ENCODE measurements at places on chromosomes 1 and 21.

GRCh38 chr1:31181515-31182343, 58.0 kb downstream of the NKAIN1 start:
- peak; percentile 37 for DNase-seq

DNA sequence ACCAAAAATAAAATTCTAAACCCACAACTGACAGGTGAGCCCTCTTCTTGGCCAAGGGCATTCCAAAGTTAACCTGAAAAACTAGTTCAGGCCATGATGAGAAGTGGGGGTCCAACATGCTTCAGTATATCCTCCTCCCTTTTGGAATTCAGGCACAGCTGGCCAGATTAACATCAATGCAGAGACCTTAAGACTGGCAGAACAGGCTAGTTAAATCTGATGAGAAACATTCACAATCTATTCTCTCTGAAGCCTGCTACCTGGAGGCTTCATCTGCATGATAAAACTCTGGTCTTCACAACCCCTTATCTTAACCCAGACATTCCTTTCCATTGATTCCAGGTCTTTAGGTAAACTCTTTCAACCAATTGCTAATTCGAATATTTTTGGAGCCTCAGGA, 26.7 kb upstream of the ZBTB8B start:
- DNase-seq = no peak

DNA sequence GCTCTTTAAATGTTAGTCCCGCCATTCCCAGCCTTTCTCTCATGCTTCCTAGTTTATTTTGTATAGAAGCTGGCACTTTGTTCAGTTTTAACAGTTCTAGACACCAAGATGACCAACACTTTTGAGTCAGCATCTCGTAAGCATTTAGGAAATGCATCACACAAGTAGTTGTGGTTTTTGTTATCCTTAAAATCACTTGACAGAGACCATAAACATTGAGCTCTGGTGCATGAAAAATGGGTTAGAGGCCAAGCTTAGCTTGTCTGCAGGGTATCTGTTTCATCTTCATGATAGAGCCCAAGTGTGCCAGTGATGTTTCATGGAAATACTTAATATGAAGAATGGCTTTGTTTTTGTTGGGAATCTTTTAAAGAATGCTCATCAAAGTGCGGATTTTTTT, 159.7 kb downstream of the DISP1 start:
- peak; percentile 58 for DNase-seq

GRCh38 chr1:32394890-32395432, 720 bp upstream of the BSDC1 start:
- no peak for DNase-seq
